Dorsolateral prefrontal cortex (tissue), 122 donors: ENCODE measurements at places on chromosomes 2 and 18. TPM values are rescaled to one million over a fixed set of nuclear protein-coding genes. Genes with fewer than 3 reads are reported as not detected.

The NGEF gene
- total RNA-seq = 212 TPM

The COL4A3 gene
- total RNA-seq = 1.2 TPM

The METTL21A gene
- 17.1 TPM for total RNA-seq

The SPP2 gene
- not detected for total RNA-seq

The ADRA2B gene
- total RNA-seq = 1.2 TPM

The TMEM163 gene
- total RNA-seq = 21.8 TPM

The CD8B2 gene
- total RNA-seq = 2.0 TPM

The CCDC68 gene
- total RNA-seq = 6.4 TPM

The KANSL3 gene
- 56.9 TPM for total RNA-seq

The RGPD3 gene
- 0.43 TPM for total RNA-seq

The NXPH2 gene
- 2.9 TPM for total RNA-seq

- DNase-seq = no peak
Measured at GRCh38 chr2:85593023-85593422, 2.5 kb upstream of the RNF181 start.

- no peak for DNase-seq
Measured at GRCh38 chr2:128196471-128196931, 105.5 kb downstream of the UGGT1 start.

- DNase-seq = no peak
Measured at GRCh38 chr2:160646684-160647444, 153.3 kb upstream of the RBMS1 start.

GRCh38 chr2:136175868-136176267 lies 57.9 kb upstream of the CXCR4 start:
- no peak for DNase-seq

GRCh38 chr2:136638193-136638592 lies 127.2 kb upstream of the THSD7B start:
- DNase-seq = no peak

DNA sequence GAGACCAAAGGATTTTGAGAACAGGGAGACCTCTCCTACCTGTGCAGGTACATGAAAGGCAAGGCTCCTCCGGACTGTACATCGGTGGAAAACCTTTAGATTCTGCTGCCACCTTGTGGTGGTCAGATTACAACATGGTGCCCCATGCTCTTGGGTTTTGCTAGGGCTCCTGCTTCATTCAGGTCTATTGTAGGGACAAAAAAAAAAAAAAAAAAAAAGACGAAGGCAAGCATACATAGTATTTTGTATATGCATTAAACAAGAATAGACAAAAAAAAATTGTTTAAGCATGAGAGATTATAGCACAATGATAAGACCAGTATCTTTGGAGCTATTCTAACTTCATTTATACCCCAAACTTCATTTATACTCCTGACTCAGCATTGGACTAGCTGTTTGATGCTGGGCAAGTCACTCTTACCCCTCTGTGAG lies 27.4 kb upstream of the SPR start:
- peak; percentile 55 for DNase-seq

DNA sequence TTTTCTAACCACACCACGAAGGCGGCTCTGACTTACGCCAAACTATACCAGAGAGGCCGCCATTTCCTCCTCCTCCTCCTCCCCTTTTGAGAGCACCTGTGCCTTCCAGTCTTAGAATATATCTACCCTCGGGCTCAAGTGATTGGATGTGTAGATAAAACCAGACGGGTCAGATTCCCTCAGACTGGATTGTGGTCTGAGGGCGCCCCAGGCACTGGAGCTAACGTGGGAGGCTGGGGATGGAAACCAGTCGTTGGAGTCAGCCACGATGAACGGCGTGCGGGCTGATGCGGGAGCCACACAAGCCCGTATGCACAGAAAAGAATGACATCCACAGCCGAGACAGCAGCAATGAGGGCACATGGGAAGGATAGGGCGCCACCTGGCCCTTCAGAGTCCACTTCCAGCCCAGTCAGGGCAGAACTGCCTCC lies 12.3 kb upstream of the ODC1 start:
- DNase-seq = no peak

DNA sequence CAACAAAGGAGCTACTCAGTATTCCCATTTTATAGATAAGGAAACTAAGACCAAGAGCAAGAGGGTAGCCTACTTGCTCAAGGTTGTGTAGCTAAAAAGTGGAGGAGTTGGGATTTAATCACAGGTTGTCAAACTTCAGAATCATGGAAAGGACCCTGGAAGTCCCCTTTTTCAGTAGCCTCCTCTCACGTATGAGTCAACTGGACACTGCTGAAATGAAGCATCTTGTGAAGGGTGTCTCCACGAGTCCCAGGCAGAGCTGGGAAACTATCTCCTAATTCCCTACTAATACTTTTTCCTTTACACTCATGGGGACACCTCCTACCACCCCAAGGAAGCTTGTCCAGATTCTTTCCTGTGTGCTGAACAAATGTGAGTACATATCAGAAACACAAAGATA lies 155.8 kb downstream of the RHBDD1 start:
- no peak for DNase-seq

DNA sequence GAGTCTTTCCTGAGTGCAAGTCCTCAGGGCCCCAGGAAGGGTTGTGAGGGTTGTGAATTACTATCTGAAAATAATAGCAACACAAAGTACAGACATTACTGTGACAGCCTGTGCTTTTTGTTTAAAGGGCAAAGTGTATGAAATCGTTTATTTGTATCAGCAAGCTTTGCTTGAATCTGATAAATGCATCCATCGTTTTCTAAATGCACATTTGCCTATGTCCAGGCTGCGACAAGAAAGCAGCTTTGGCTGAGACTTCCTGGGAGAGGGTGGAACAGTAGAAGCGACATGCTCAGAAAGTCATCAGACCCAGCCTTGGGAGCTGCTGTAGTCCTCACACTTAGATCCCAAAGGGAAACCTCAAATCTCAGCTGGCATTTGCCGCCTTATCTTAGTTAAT lies 524.2 kb upstream of the SALL3 start:
- no peak for DNase-seq

GRCh38 chr2:202127687-202128331 lies 54.8 kb downstream of the KIAA2012 start:
- no peak for DNase-seq

DNA sequence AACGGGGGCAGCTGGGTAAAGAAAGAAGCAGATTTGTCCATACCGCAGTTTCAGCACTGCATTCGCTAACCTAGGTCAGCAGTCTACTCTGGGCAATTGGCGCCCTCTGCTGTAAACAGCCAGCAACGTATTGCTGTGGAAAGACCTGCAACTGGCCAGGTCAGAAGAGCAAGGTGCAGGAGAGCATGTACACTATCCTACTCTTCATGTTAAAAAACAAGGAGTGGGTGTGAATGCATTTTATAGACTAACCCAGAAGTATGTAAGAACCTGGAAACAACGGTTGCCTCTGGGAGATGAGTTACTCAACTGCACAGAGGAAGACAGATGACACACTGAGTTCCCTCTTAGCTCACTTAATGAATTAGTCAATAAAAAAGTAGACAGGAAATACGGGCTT lies 6.2 kb downstream of the MRPS5 start:
- DNase-seq = peak; percentile 74

DNA sequence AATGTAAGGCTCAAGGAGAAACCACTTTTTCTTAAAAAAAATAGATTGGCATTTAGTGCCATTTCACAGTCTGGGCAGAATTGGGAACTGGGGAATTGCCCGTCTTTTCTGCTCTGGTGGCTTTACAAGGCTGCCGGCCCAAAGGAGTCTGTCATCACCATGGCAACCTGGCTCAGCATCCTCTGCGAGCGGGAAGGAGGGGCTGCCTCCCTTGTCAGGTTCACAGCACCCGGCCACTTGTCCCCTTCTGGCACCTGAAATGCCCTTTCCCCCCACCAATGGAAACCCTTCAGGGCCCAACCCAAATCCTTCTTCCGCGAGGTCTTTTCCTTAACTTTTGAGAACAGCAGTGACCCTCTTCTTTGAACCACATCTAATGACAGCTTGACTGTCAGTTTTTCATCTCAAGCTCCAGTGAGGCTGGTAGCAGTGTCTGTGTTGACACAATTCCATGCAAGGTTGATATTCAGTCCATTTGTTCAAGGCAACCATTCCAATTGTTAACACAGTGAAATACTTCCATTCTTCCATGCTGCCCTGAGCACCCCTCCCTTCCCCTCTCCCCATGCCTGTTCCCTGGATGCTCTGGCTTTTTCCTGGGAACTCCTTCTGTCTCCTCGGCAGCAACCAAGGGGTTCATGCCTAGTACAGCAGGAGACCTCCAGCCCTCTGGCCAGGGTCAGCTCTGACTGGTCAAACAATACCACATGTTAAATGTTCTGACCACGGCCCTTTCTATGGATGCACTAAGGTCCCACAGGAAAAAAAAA lies 79.6 kb downstream of the DNER start:
- DNase-seq = peak; percentile 69

DNA sequence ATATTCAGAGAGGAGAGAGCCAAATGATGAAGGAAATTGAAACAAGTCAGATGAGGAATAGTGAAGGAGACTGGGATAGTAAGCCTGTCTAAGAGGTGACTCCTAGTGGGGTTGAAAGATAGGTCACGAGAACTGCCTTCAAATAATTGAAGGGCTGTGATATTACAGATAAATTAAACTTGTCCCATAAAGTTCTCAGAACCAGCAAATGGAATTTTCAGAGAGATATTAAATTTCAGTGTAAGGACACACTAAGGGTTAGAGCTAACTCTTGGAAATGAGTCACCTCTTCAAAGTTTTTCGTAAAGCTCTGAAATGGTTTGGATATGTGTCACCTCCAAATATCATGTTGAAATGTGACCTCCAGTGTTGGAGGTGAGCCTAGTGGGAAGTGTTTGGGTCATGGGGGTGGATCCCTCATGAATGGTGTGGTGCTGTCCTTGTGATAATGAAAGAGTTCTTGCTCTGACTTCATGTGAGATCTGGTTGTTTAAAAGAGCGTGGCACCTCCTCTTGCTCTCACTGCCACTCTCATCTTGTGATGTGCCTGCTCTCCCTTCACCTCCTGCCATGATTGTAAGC lies 87.3 kb downstream of the BABAM2 start:
- no peak for DNase-seq
